ENCODE measurements at places on chromosomes 5 and 9. TPM values are rescaled to one million over a fixed set of nuclear protein-coding genes. Genes with fewer than 3 reads are reported as not detected.

GNA14 gene
- polyA plus RNA-seq = not detected

DNA sequence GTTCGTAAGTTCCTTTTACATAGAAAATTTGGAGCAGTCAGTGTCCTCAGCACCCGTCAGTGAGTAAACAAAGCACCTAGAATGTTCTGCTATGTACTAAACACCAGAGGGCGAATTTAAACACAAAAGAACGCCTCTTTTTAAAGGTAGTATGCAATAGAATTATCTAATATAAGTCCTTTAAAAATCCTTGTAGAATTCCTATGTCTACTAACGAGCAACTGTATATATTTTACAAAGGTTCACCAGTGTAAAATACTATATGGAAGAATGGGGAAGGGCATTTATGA, 499 bp upstream of the TMEM232 start:
- no peak for DNase-seq

OMD gene
- 0.70 TPM for polyA plus RNA-seq

- DNase-seq = no peak
Observed at GRCh38 chr5:118875131-118875530, 113.2 kb downstream of the DTWD2 start.

- DNase-seq = no peak
Observed at GRCh38 chr5:16600946-16601345, 15.9 kb downstream of the RETREG1 start.

GRCh38 chr5:69432412-69433206, 17.7 kb downstream of the MARVELD2 start:
- DNase-seq = peak; percentile 64

NR2F1-AS1 gene
- polyA plus RNA-seq = 0.50 TPM

OR1J2 gene
- not detected for polyA plus RNA-seq

SLC23A1 gene
- polyA plus RNA-seq = 1.6 TPM

TMEM174 gene
- polyA plus RNA-seq = not detected

CD274 gene
- 15.6 TPM for polyA plus RNA-seq

DNA sequence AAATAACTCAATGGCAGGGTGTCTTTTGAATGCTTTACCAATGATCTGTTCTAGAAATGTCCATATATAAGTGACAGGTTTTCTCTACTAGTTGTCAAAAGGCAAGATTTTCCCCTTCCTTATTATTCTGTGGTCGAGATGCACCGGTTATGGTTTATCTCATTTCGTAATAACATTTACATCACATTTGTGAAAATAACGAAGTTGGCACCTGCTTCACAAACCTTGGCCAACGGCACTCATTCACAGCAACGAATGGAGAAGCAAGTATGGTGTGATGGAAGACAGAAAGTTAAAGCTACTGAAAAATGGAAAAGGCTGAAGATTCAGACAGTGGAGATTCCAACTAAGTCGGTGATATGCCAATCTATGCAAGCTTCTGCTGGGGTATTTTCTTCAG, 235.8 kb downstream of the KCTD16 start:
- DNase-seq = no peak

DNA sequence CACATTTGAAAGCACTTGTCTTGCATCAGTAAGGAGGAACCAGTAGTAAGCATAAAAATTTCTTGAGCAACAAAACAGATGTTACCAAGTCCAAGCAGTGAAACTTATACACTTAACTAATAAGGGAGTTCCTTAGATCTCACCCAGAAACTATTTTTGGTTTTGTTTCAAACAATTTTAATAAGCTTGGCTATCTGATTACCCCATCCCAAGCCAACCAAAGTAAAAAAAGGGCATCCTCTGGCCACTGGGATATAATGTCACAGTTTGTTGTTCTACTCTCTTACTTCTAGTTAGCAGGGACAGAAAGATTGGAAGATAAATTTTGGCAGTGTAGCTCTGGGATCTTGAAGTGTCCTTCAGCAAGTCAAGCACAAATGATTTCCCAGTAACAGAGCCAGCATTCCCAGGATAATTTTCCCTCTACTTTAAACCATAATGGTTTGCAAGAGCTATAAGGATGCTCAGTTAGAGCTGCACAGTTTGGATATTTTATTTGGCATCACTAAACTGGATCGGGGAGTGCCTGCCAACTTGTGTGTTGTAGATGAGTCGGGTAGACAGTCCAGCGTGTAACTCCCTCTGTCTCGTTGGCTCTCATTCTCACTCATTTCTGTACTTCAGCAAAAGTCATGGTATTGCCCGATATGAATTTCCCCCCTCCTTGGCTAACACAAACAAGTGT, 161.9 kb upstream of the HMHB1 start:
- DNase-seq = no peak

GRCh38 chr5:160506006-160507004, 84.7 kb downstream of the PTTG1 start:
- no peak for DNase-seq

- no peak for DNase-seq
Observed at GRCh38 chr5:96876292-96876850, at the start of gene ERAP2. Gene ERAP2 (plus strand): TSS chr5:96876500. CDS start chr5:96879686, 3,186 bp downstream.

GRCh38 chr9:126582427-126582826, 31.3 kb upstream of the LMX1B start:
- DNase-seq = no peak

DNA sequence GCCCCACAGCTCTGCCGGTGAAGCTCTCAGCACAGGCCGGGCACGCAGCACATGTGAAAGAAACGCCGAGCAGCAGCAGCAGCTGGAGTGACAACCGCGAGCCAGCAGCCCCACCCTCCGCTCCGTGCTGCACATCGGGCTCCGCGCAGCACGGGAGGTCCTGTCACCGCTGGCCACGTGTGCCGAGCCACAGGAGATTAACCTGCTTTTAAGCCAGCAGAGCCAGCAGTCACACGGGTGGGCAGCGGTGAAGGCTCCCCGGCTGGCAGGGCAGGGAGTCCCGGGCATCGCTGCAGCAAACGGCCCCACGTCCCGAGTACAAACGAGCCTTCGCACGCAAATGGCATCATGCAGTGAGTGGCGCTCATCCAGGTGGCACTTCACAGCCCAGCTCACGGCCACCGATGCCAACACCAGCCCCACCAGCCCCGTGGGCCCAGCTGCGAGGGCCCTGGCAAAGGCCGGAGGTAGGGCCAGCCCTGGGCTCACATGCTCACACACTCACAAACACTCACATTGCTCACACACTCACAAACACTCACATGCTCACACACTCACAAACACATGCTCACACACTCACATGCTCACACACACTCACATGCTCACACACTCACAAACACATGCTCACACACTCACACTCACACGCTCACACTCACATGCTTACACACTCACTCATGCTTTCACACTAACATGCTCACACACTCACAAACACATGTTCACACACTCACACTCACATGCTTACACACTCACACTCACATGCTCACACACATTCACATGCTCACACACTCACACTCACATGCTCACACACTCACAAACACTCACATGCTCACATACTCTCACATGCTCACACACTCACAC, 11.1 kb downstream of the CCDC187 start:
- no peak for DNase-seq

- DNase-seq = no peak
Observed at GRCh38 chr5:54717459-54717858, 199.9 kb downstream of the SNX18 start.

- no peak for DNase-seq
Observed at GRCh38 chr5:173318881-173319620, 9.2 kb downstream of the STC2 start.

DNA sequence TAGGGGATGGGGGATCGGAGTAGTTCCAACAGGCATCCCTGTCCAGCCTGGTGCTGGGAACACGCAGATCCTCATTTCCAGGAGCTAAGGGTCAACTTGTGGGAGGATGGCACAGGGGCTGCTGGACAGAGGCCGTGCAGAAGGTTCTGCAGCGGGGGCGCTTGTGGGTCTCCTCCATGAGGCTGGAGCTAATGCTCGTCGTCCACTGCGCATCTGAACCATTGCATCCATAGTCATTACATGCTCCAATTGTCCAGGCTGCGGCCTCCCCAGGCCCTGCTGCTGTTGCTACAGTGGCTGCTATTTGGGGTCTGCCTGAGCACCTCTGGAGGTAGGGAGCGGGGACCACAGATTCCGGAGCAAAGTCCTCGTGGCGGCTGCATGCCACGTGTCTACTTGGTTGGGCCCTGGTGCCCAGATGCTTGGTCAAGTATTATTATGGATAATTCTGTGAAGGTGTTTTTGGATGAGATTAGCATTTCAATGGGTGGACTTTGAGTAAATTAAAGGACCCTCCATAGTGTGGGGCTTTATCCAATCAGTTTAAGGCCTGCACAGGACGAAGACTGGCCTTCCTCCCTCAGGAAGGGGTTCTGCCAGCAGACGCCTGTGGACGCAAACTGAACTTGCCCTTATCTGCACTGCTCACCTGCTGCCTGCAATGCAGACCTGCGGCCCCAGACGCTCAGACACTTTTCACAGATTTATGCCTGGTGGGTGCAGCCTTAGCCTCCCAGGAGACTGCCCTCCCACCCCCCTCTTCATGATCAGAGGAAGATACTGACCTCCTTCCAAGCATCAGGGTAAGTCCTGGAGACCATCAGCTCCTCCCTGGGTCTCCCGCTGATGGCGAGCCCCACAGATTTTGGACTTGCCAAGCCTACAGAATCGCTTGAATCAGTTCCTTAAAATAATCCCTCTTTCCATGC, 127.5 kb upstream of the IRX4 start:
- no peak for DNase-seq

- no peak for DNase-seq
Observed at GRCh38 chr9:108374626-108375025, 481.2 kb downstream of the ACTL7B start.

DNA sequence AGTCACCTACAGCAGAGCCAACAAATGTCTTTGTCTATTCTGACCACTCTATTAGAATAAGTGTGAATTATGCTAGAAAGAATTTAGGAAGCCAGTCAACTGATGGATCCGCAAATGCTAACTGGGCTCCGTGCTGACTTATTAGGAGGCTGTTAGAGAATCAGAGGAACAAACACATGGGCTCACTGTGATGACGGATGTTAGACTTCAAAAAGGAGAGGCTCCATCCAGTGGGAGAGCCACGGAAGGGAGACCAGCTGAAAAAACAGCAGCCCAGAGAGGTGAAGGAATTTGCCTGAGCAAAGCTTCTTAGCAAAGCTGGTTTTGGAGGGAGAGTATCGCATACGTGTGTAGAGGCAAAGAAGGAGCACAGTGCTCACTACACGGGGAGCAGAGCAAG, 5.8 kb upstream of the TGFBI start:
- no peak for DNase-seq

DNA sequence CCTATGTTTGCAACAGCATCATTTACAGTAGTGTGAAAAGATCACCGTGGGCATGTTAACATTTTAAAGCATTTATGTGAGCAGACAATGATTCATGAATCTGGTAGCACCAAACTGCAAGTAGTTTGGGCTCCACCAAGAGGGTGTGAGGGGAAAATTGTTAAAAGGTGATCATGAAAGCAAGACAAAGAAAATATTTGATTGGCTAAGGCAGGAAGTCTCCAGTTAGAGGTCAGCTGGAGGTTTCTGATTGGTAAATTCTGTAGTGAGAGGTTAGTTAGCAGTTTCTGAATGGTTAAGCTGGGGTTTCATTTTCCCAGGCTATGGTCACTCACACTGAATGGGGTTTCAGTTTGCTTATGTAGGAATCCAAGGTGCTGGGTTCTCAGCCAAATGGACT, 13.5 kb upstream of the DRD1 start:
- peak; percentile 30 for DNase-seq

SOHLH1 gene
- polyA plus RNA-seq = not detected

GRCh38 chr5:821504-821903, 29.3 kb downstream of the ZDHHC11 start:
- no peak for DNase-seq

- DNase-seq = no peak
Observed at GRCh38 chr5:124725040-124725434, 21.4 kb downstream of the ZNF608 start.

FCN1 gene
- not detected for polyA plus RNA-seq

GRCh38 chr5:31106278-31106677, 87.2 kb upstream of the CDH6 start:
- DNase-seq = no peak

FAM153A gene
- not detected for polyA plus RNA-seq

- DNase-seq = no peak
Observed at GRCh38 chr5:13357929-13358328, 586.6 kb downstream of the DNAH5 start.

SLC4A9 gene
- polyA plus RNA-seq = not detected

- DNase-seq = no peak
Observed at GRCh38 chr5:158643840-158644239, 455.9 kb downstream of the EBF1 start.

GRCh38 chr5:135988546-135988945, 33.8 kb upstream of the LECT2 start:
- no peak for DNase-seq

DNA sequence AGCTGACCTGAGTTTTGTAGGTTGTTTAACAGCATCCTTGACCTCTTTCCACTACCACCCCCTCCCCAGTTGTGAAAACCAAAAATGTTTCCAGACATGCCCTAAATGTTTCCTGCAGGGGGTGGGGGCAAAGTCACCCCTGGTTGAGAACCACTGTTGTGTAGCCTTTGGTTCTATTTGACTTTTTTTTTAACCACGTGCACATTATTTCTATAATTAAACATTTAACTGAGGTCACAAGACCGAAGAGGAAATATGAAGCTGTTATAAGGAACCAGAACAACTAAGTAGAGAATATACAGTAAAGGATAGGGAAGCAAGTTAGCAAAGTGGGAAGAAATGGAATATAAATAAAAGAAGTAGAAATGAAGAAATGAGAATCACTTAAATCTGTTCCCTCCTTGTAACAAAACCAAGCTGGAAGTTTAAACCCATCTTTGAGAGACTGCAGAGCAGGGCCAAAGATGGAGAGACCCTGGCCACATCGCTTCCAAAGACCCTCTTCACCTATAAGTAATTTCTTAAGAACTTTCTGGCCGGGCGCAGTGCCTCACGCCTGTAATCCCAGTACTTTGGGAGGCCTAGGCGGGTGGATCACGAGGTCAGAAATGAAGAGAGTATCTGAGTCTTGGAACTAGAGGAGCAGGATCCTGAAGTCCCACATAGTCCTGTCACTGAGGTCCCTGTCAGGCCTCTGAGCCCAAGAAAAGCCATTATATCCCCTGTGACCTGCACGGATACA, 14.4 kb downstream of the SIT1 start:
- DNase-seq = no peak

Data from GM12878 (cell line).